NCI-H2107 (cell line): ENCODE measurements at places on chromosomes 4 and X.

DNA sequence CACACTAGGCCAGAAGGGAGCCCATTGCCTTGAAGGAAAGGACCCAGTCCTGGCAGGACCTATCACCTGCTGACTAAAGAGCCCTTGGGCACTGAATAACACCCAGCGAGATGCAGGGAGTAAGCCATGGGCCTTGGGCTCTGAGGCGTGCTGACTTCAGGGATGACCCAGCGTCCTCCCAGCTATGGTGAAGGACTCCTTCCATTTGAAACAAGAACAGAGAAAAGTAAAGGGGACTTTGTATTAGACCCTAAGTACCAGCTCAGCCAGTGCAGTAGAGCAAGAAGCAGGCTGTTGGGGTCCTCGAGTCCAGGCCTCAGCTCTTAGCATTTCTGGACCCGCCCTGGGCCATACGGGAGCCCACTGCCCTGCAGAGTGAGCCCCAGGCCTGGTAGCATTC is 5.1 kb downstream of the ETDA start:
- no peak for DNase-seq

GRCh38 chrX:8364369-8365141 is 100.1 kb upstream of the VCX3B start:
- DNase-seq: peak; percentile 42

GRCh38 chr4:59855630-59856352 is 1344.3 kb upstream of the ADGRL3 start:
- no peak for DNase-seq

DNA sequence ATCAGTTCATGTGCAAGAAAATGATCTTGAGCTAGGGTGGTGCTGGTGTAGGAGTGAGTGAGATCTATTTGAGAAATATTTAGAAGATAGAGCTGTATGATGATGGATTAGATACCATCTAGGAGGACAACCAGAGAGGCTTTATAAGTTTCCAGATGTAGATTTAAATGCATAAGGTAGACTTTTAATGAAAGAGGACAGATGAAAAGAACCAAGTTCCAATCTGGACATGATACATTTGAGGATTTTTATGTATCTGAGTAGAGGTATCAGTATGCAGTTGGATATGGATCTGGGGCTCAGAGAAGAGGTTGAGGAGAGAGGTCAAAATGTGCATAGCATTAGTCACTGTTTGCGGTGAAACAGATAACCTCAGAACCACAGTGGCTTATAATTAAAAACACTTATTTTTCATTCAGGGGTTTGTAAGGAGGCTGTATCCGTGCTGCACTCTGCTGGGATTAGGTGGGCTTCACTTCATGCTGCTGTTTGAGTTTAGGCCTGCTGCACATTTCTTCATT is 348.7 kb downstream of the BMPR1B start:
- DNase-seq: no peak

GRCh38 chrX:331151-331824 is 12.7 kb upstream of the GTPBP6 start:
- no peak for DNase-seq

GRCh38 chrX:119954374-119954773 is 10.8 kb upstream of the NKAP start:
- no peak for DNase-seq

- no peak for DNase-seq
Observed at GRCh38 chr4:21134994-21135393, 434.7 kb downstream of the PACRGL start.

- no peak for DNase-seq
Observed at GRCh38 chr4:25929298-25929686, 15.3 kb downstream of the SMIM20 start.

GRCh38 chr4:76764251-76764650 is 133.7 kb downstream of the SOWAHB start:
- no peak for DNase-seq

DNA sequence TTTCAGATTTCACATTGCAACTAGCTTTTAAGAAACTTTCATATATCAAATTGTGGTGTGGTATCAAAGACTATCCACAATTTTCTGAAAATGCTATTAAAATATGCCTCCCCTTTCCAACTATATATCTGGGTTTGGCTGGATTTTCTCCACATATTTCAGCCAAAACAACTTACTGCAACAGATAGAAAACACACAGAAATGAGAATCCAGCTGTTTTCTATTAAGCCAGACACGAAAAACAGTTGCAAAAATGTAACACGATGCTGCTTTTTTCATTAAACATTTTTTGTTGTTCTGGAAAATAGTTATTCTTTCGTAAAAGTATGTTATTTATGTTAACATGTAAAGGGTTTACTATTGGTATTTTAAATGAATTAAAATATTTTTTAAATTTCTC is 33.1 kb downstream of the DCTD start:
- no peak for DNase-seq

GRCh38 chr4:52076731-52077130 is 25.6 kb downstream of the SPATA18 start:
- DNase-seq: no peak

DNA sequence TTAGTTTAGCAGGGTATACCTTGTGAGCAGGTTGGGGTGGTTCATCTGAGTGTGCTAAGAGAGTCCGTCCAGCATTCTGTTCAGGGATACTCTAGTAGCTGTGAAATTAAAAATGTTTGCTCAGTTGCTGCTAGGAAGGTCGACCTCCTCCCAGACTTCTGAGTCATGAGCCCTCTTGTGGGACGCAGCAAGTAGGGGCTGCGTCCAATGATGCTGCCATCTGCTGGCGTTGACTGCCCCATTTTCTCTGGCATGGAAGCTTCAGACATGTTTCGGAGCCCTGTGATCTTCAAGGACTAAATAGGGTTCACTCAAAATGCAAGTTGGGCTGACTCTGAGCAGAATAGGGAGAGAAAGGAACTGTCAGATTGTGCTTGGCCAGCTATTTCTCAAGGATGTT is 201.0 kb upstream of the ARSJ start:
- no peak for DNase-seq
